ENCODE measurements at places on chromosomes 11 and 22. TPM values are rescaled to one million over a fixed set of nuclear protein-coding genes. Genes with fewer than 3 reads are reported as not detected.

RAG1 gene
- total RNA-seq = 1.6 TPM

PARVG gene
- total RNA-seq = 0.20 TPM

SMCO4 gene
- 18.5 TPM for total RNA-seq

HBB gene
- total RNA-seq = 1.5 TPM

LMNTD2 gene
- total RNA-seq = 3.9 TPM

B4GALNT4 gene
- total RNA-seq = 37.1 TPM

GAS2L1 gene
- 21.4 TPM for total RNA-seq

PANX3 gene
- 0.42 TPM for total RNA-seq

ZW10 gene
- 21.1 TPM for total RNA-seq

IGF2 gene
- 0.16 TPM for total RNA-seq

DNA sequence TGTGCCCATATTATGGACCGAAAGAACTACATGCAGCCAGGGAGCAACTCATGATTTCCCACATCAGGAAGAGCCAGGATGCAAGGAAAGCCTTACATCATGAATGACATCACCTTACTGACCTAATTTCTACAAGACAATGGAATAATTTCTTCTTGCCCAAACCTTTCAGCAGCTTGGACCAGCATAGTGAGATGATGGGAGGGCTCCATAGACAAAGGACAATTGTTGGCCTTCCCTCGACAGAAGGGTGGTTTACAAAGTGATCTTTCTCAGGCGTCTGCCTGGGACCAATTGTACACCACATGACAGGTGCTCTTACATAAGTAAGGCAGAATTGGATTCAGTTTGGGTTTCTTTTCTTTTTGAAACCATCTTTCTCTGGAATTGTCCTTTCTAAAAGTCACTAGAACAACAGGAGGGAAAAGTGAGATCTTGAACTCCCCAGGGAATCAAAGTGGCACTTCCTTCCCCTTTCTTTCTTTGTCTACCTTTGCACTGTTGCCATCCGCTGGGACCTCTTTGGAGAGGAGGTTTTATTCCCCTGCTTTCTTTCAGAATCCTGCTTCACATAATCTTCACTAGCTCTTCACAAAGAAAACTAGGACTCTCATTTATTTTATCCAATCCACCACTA lies 51.7 kb upstream of the PAK1 start:
- DNase-seq = no peak

GRCh38 chr11:9615031-9615451 lies 41.6 kb downstream of the WEE1 start:
- DNase-seq = no peak

- DNase-seq = no peak
Observed at GRCh38 chr11:128941110-128941509, 1.6 kb downstream of the TP53AIP1 start.

- DNase-seq = no peak
Observed at GRCh38 chr11:94516725-94517124, 4.5 kb downstream of the C11orf97 start.

DNA sequence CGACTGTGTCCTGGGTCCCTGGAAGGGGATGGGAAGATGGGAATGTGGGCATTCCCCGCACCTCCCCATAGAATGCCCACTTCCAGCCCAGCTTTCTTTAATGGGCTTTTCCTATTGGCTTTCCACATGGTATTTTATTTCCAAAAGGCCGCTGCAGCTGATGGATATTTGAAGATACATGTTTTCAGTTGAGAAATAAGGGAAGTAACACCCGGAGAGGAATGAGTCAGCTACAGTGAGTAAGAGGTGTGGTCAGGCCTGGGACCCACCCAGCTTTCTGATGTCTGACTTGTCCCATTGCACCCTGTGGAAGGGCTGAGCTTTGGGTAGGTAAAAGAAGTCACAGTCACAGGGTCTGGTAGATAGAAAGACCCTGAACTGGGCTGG lies 476.9 kb downstream of the MIAT start:
- DNase-seq = peak; percentile 16

GRCh38 chr11:12200991-12201985 lies 90.9 kb downstream of the MICAL2 start:
- peak; percentile 93 for DNase-seq

DNA sequence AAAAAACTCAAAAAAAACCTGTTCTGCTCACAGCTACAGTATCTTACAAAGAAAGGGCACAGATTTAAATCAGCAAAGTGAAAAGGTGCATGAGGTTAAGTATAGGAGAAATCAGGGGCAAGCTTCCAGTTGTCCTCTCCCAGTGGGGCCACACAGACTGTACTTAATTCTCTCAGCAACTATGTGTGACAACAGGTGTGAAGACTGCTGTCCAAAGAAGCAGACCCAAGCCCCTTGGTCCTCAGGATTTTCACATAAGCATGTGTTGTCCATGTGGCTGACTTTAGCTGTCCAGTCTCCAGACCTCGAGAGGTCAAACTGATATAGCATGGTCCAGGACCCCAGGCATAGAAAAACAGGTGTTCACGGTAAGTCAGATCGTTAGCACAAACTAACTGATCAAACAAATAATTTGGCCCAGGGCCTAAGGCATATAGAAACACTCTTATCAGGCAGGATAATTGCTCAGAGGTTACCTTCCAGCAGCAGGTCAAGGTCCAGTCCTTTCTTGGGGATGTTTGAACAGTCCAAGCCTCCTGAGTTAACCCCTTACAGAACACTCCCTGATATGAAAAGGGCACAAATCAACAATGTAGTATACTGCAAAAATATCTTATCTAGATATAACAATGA lies 21.1 kb upstream of the CSTF3 start:
- DNase-seq = no peak

DNA sequence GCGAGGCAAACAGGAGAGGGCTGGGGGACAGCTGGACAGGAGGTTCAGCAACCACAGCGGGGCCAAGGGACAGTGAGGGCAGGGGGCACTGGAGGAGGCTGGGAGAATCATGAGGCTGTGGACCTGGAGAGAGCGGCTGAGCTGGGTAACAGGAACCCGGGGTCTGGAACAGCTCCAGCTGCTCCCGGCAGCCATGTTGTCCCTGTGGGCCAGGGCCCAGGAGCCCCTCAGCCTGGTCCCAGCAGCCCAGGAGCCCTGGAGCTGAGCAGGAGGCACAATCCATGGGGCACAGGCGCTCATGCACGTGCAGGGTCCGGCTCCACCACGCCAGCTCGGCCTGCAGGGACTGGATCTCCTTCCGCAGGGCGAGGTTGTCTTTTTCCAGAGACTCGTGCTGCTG lies 7.4 kb downstream of the BATF2 start:
- DNase-seq = no peak

DNA sequence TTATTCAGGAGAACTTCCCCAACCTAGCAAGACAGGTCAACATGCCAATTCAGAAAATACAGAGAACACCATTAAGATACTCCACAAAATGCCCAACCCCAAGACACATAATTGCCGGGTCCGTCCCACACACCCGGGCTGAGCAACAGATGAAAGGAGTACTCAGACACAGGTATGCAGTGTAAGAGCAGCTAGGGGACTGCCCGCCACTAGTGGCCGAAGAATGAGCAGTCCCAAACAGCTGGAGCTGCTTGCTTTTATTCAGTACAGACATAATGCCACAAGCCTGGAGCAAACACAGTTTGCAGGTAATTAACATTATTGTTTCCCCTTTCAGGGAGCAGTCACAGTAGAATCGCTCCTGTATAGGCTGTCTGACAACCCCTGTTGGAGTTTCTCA lies 364.6 kb downstream of the LUZP2 start:
- no peak for DNase-seq

GRCh38 chr22:31926969-31927368 lies 17.4 kb upstream of the YWHAH start:
- no peak for DNase-seq

GRCh38 chr11:31798554-31799434 lies 12.3 kb downstream of the PAX6 start:
- no peak for DNase-seq

GRCh38 chr11:39365809-39366436 lies 2093.5 kb downstream of the LRRC4C start:
- no peak for DNase-seq

DNA sequence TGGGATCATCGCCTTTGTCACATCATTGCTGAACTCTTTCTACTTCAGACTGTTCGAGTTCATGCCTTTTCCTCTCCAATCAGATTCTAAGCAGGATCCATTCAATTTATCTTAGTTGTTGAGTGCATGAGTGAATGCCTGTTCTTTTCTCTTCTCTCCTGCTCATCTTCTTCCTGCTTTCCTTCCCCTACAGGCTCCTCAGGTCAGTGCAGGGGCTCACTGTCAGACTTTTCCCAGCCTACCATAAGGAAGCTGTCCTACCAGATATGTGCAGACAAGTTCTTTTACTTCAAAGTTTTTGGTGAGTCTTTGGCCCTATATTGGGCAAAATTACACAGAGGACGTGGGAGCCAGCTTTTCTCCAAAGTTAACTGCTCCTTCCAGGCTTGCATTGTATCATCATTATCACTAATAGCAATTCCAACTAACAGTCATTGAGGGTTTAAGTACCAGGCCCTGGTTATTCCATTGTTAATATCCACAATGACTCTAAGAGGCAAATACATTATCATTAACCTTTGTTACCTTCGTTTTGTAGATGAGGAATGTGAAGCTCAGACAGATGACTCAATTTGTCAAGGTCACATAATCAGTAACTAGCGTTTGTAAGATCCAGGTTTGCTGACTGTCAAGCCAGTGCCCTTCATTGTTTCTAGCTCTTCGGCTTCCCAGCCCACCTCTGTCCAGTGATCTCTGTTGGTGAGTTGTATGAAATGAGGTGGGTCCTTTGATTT lies 30.4 kb downstream of the OR6Q1 start:
- DNase-seq = no peak

- DNase-seq = no peak
Observed at GRCh38 chr11:127609025-127609773, 608.6 kb upstream of the KIRREL3 start.

DNA sequence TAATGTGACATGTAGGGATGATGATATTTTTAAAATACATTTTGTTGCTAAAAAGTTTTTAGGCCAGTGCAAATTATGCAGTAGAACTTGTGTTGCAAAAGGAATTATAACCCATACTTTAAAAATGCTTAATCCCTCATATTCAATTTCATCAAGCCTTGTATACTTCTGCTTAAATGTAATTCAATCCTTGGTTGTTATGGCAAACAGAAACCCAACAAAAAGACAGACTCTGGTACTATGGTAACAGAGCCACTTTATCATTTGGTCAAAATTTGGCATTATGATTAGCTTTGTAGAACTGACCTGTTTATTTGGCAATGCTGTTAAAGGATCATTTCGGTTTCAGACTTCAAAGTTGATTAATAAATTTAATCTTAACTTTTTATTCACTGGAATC lies 284.8 kb downstream of the TMEM135 start:
- DNase-seq = no peak

DNA sequence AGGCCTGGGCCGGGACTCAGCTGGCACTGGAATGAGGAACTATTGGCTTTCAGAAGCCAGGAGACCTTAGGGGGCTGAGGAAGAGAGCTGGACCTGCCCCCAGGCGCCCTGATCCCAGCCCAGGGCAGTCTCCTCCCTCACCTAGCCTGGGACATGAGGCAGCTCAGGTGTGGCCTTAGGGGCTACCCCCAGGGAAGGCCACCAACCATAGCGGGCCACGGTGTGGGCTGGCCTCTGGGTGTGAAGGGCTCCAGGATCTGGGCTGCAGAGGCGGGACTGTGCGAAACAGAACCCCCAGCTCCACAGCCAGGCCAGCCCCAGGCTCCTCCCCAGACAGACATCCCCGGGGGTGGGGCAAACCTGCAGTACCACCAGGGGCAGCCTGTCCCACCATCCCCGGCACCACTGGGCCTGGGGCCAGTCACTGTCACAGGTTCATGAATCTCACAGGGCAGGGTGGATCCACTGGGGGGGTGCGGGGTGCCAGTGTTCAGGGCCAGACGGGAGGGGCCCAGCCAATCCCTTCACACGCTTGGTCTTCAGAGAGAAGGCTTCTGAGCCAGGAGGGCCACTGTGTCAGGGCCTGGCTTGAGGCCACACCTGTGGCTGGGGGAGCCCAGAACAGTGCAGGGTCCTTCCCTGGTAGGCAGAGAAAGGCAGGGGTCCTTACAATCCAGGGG lies 3.5 kb downstream of the PLXNB2 start:
- DNase-seq = peak; percentile 47

DNA sequence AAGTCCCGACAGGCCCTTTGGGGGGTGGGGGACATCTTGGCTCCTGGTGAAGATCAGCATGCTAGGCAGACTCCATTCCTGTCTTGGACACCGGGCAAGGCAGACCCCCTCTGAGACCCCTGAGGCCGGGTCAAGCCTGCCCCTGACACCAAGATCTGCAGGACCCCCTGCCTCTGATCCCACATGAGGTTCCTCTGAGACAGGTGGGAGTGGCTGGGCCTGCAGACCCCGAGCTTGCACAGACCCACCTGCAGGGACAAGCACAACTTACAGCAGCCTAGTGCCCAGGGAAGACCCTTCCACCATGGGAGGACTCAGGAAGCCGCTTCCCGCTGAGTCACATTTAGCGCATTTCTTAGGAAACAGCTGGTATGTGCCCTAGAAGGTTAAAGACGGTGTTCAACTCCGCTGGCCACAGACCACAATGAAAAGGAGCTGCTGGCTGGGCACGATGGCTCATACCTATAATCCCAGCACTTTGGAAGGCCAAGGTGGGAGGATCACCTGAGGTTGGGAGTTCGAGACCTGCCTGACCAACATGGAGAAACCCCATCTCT lies 15.5 kb downstream of the ARVCF start:
- DNase-seq = no peak

- DNase-seq = no peak
Observed at GRCh38 chr11:2558397-2558796, 113.6 kb downstream of the KCNQ1 start.

DNA sequence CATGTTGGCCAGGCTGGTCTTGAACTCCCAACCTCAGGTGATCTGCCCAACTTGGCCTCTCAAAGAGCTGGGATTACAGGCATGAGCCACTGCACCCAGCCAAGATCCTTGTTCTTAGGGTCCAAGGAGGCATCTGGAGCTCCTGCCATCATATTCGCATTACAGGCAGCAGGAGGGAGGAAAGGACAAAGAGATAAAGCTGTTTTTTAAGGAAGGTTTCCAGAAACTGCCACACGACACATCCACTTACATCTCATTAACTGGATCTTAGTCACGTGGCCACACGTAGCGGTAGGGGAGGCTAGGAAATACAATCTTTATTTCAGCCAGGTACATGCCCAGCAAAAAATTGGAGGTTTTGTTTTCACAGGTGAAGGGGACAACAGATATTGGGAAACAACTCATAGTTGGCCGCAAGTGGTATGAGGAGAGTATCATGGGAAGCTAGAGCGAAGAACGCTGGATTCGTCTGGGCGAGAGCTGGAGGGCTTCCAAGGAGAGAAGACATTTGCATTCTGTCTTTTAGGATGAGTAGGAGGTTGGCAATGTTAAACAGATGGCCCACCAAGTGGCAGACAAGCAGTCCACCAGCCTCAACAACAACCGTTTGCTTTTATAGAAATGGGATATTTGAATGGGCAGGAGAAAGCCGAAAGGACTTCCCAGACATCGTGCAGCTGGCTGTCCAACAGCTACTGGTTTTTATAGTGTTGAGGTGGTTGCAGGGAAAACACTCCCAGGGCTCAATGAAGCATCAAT lies 39.2 kb upstream of the DMC1 start:
- DNase-seq = no peak

DNA sequence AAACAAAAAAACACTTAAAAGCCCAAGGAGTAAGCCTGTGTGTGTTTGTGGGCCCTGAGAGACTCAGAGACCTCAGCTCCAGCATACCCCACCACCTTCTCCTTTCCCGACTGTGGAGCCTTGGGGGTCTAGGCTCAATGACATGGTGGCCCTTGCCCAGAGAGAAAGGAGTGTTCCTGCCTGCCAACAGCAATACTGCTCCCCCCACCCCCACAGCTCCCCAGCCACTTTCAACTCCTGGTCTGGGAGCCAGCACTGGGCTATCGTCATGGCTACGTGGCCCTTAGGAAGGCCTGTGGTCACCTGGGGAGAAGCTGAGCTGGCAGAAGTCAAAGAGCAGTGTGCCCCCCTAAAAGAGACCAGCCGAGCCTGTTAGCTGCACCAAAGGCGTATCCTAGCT lies 2.6 kb downstream of the PPP1R14B start:
- peak; percentile 36 for DNase-seq

All from K562 (cell line).